ENCODE measurements at places on chromosomes 16 and 17.

GRCh38 chr16:56108724-56109123, 82.6 kb upstream of the GNAO1 start:
- DNase-seq: no peak

- no peak for DNase-seq
Measured at GRCh38 chr17:77509089-77509488, 368.3 kb downstream of the SEC14L1 start.

GRCh38 chr16:72044825-72045359, 9.4 kb upstream of the HP start:
- peak; percentile 18 for DNase-seq

DNA sequence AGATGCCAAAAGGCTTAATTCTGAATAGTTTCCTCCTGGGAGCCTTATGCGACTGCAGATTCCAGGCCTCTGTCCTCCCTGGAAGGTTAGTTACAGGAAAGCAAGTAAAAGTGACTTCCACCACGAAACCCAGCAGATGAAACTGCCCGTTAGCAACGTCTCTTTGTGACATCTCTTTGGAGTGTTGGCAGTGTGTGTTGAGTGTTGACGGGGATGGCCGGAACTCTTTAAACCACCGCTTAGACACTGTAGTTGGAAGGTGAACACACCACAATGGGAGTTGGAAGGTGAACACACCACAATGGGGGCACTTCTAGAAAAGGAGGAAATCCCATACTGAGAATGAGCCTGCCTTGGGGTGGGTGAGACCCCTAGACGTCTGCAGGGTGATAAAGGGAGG, 858 bp downstream of the SKAP1 start:
- no peak for DNase-seq

GRCh38 chr16:75761108-75761507, 34.8 kb upstream of the CPHXL start:
- no peak for DNase-seq

DNA sequence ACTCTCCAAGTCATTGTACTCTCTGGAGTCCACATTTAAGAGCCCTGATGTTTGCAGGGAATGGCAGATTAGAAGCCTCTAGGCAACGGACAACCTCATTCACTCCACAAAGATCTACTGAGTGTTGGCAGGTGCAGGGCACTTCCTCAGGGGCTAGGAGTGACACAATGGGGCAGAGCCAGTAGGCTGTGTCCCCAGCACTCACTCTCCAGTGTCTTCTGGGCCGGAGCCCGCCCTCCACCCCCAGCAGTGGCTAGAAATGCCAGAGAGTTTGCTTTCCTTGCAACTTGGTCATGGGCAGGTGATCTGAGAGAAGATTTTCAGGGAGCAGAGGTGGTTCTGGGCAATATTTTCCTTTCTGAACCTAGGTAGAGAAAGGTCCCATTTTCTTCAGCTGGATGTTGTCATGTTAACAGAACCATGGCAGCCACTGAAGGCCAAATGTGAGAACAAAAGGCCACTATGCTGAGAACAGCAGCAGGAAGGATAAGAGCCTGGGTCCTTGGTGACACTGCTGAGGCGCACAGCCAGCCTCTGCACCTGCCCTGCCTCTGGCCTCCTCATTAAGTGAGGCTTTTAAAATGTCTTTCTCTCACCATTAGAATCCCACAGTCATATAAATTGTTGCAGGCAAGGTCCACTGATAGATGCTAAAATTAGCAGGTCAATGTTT, 96.2 kb downstream of the USP31 start:
- no peak for DNase-seq

DNA sequence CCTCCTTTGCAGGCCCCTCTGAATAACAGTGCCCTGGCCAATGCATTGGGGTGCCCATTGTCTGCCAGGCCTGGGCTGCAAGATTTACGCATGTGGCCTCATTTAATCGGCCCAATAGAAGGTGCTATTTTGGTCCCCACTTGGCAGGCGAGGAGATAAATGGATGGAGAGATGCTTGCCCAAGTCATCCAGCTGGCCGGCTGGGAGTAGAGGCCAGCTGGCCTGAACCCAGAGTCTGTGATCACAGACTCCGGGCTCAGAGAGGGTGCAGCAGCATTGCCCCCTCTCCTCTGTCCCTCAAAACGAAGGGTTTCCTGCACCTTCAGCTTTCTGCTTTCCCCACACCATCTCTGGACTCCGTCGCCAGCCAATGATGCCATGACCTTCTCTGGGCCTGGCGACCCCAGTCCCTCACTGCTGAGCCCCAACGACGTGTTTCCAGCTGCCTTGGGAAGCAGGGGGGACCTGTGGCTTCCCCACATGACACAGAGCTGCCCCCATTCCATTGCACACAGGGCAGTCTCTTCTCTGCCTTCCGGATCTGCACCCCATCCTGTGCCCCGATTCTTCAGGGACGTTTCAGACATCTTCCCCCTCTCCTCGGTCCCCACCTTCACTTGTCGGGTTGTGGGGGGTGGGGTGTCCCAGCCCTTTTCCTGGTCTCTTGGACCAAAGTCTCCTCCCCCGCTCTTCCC, 3.5 kb upstream of the ADGRG1 start:
- DNase-seq: no peak

- no peak for DNase-seq
Measured at GRCh38 chr17:78777881-78778280, 4.2 kb downstream of the CYTH1 start.

DNA sequence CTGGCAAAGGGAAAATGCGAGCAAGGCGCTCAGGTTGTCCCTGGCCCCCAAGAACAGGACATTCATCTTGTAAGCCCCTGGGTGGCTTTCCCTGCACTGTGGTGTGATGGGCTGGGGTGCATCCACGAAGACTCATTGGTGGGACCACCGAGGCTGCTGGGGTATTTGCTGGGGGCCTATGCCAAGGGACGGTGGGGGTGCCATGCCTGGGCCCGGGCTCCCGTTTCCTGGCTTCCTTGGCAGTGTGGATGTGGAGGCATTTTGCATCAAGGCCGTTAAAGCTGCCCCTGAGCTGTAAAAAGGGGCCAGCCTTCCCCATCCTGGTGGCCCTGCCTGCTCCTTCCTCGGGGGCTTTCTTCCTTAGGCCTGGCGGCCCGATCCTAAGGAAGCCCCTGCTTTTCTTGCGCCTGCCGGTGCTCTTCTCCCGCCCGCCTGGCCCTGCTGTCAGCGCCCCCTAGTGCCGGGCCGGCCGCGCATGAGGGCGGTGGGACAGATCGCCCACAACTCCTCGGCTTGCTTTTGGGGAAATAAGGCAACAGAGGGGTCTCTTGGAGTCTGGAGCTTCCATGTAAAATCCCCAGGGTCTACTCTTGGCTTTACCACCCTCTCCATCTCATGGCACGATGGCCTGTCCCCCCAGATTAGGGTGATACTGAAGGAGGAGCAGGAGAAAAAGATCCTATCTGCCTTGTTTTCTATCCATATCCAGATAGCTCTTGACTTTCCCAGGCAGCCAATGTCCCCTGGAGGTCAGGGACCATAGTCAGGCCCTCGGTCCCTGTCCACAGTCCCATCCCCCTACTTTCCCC, 9.8 kb upstream of the TBX2 start:
- DNase-seq: peak; percentile 80

- no peak for DNase-seq
Measured at GRCh38 chr16:22684574-22685458, 129.1 kb upstream of the HS3ST2 start.

- DNase-seq: no peak
Measured at GRCh38 chr17:27804113-27804512, 3.8 kb upstream of the NOS2 start.

GRCh38 chr16:89655062-89655643, 2.4 kb downstream of the CHMP1A start:
- no peak for DNase-seq

DNA sequence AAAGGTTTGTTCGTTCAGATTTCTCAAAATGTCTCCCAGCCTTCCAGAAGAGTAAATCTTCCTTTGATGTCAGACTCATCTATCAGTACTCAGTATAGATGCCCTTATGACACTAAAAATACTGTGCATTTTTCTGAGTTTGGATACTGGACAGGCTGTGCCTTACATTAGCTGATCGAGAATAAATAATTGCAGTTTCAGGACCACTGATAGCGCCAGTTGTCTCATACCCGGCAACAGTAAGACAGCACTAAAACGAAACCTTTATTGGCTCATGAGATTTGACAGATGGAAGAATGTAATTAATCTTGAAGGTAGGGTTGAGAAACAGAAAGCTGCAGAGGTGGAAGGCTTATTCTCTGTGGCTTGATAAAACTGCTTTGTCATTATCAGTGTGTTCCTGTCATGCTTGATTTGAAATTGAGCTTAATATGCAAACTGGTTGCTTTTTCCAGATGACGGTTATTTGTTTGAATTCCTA, 1.2 kb downstream of the ATP6V0A1 start:
- DNase-seq: no peak

GRCh38 chr17:4607773-4608187, 23.5 kb downstream of the SMTNL2 start:
- no peak for DNase-seq

DNA sequence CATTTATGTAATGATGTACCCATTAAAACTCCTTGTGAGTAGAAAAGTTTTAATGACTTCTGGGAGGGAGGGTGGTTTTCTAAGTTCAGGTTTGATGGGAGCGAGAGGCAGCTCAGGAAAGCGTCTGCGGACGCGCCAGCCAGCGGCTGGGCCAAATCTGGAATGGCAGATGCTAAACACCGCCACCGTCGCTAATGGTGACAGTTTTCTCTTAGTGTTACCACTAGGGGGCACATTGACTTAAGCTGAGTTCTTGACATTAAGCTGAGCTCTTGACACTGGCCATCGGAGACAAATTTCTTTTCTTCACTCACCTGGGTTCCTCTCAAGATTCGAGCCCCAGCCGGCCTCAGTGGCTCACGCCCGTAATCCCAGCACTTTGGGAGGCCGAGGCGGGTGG, 6.7 kb downstream of the TRPV1 start:
- DNase-seq: peak; percentile 68

DNA sequence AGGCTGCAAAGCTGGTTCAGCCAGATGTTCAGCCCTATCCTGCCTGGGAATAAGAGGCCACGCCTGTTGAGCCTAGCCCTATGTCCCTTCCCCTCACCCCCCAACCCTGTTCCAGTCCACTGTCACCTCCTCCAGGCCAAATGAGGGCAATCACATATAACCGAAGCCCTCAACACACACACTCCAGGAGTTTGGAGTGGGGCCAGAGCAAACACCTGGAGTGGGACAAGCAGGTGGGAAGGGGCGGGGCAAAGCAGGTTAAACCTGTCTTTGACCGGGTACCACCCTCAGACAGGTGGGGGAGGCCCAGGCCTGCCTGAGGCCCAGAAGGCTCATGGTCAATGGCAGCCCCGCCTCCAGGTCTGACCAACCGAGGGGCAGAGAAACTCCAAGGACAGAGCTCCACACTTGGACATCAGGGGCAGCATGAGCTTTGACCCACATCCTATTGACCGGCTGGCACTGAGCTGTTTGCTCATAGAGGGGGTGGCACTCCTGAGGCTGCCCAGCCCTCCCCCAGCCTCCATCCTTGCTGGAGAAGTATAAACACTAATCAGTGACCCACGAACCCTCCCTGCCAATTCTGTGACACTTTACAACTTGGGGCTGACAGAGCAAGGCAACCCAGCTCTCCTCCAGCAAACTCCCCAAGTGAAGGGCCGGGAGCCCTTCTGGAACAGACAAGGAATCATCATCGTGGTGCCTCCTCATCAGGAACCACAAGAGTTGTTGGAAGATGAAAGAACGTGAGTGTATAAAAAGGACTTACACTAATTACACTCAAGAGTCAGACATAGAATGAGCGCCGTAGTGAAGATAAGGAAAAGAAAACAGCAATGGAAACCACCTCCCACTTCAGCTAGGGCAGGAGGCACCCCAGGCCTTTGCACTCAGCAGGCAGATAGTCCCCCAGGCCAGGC, 1.5 kb downstream of the ESRP2 start:
- peak; percentile 80 for DNase-seq

DNA sequence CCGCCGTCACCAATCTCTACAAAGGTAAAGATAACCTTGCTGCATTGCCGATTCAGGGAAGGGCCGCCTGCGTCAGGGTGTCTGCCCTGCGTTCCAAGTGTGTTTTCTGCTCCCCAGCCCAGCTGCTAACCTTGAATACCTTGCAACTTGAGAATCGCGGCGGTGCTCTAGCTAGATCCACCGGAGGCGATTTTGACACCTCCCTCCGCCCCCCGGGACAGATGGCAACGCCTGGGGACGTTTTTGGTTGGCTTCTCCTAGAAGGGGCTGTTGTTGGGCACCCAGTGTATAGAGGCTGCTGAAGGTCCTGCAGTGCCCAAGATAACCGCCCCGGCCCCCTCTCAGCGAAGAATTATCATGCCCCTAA, 1.5 kb downstream of the HAPSTR1 start:
- peak; percentile 57 for DNase-seq

DNA sequence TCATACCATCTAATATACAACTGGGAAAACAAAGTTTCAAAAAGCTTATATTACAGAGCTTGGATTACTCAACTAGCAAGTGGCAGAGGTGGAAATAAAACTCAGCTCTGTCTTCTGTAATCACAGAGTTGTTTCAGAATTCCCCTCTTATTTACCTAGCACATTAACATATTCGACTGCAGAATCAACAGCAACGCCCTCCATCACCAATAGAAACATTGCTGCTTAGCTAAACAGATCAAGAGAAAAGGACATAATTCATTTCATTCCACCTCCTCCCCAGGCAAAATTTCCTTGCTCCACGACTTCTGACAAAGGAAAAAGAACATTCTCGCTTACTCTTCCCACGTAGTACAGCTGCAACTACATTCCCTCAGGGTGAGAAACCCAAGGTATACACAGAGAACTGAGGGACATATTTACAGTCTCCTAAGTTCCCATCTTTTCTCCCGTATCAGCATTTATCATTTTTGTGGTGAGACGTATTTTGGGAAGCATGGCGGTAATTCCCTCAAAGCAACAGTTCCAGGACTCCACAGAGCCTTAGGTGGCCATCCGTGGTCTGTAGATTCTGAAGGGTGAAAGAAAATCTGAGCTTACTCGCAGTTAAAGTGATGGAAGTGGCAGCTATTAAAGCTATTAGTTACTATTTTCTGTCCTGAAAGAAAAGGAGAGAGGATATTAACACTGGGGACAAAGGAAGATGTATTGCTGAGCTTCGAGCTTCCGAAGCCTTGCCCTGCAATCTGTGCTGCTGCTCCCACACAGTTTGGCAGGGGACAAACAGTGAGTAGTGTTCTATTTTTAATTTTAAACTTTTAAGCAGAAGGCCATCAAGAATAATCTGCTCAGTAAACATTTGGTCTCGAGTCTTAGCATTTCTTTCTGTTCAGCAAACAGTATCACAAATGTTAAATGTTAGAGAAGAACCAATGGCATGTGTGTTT, 1296.2 kb downstream of the CDH8 start:
- DNase-seq: no peak

GRCh38 chr17:72639711-72640110, 452.8 kb downstream of the SLC39A11 start:
- DNase-seq: no peak

DNA sequence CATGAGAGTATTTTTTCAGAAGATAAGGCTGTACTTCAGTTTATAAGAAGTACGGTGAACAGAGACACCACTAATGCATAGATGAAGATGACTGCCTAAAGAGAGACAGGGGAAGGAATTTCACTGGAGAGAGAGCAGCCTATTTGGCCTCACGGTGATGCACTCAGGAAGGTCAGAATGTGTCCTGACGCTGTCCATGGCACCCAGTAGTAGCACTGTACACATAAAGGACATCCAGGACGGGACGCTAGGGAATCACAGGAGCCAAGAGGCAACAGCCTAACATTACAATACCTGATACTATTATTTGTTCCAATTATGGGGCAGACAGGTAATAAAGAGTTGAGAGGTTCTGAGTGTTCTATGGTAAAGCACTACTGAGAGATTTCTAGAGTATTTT, 24.9 kb upstream of the LRRC37A start:
- DNase-seq: peak; percentile 74

GRCh38 chr17:27825459-27825858, 25.1 kb upstream of the NOS2 start:
- no peak for DNase-seq

Measured in islet precursor cell (in vitro differentiated cells).